Posterior vena cava (tissue), 2 donors: ENCODE measurements at places on chromosomes 6 and 20.

DNA sequence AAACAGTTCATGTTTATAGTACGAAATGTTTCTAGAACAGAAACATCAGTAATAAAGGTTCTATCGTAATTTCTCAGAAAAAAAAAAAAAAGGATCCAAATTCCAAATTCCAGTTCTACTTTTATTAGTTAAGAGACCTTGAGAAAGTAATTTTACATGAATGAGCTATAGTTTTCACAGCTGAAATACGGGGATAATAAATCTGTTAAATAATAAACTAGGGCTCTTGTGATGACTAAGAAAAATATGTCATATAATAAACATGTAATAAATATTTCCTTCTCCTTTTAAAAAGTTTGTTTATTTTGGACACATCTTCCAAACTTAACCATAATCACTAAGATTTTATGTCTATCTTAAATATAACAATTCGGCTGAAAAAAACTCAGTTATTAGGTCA, 17.8 kb downstream of the RARS2 start:
- DNase-seq: no peak

GRCh38 chr6:11806561-11807317, 28.1 kb upstream of the ADTRP start:
- DNase-seq: no peak

DNA sequence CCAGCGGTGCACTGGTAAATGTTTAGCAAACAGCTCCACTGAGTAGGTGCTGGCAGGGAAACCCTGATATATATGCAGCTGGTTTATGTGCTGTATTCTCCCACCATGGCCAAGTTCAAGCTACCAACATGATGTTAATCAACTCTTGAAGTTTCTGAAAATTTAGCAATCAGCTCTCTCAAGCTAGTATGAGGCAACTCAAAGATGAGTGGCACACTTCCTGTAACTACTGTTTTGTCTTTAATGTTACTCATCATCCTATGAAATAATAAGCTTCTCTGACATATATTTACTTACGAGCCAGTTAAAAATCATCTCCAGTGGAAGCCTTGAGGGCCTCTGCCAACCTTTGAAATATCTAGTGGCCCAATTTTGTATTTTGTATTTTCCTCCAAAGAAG, 54.7 kb downstream of the TRMT6 start:
- no peak for DNase-seq

DNA sequence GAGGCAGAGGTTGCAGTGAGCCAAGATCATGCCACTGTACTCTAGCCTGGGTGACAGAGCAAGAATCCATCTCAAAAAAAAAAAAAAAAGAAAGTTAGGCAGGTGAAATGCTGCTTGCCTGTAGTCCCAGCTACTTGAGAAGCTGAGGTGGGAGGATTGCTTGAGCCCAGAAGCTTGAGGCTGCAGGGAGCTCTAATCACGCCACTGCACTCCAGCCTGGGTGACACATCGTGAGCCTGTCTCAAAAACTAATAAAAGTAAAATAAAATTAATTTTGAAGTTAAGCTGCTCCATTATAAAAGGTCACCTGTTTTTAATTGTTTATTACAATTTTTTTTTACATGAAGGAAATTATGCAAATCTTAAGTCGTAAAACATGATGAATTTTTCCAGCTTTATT, 23.2 kb upstream of the SAMHD1 start:
- no peak for DNase-seq

- DNase-seq: no peak
Observed at GRCh38 chr6:34025861-34026260, 120.0 kb downstream of the GRM4 start.

GRCh38 chr6:56692523-56693245, 50.0 kb upstream of the DST start:
- no peak for DNase-seq

- DNase-seq: no peak
Observed at GRCh38 chr20:37526839-37527637, 638 bp downstream of the BLCAP start.

- peak; percentile 74 for DNase-seq
Observed at GRCh38 chr20:39909447-39909846, 779.6 kb downstream of the MAFB start.
